ENCODE measurements at places on chromosomes 5 and 9.

- DNase-seq = no peak
Observed at GRCh38 chr9:7402334-7403027, 397.1 kb downstream of the DMAC1 start.

DNA sequence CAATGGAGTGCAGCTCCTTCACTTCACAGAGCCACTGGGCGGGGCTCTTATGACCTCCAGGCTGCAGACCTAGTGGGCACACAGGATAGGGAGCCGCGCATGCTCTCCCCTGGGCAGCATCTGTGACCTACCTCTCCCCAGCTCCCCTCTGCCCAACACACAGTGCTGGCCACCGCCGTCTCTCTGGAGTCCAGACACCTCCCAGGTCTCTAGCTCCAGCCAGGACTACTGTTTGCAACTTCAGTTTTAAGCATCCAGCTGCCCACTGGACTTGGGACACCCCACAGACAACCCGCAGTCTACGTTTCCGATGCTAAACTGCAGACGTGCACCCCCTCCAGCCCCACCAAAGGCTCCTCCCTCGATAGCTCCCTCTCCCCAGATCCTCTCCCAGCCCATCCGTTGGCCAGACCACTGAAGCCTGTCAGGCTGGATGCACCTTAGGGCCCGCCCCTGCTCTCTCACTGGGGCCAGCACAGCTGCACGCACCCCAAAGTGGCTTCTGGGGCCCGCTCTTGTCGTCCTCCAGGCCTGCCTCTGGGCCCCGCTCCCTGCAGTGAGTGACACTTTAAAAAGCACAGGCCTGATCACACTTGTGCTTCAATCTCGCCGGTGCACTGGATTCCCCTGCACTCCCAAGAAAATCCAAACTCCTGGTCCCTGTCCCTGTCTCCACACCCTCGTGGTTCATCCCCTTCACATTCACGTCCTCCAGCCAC, 11.3 kb downstream of the FLT4 start:
- DNase-seq = no peak

DNA sequence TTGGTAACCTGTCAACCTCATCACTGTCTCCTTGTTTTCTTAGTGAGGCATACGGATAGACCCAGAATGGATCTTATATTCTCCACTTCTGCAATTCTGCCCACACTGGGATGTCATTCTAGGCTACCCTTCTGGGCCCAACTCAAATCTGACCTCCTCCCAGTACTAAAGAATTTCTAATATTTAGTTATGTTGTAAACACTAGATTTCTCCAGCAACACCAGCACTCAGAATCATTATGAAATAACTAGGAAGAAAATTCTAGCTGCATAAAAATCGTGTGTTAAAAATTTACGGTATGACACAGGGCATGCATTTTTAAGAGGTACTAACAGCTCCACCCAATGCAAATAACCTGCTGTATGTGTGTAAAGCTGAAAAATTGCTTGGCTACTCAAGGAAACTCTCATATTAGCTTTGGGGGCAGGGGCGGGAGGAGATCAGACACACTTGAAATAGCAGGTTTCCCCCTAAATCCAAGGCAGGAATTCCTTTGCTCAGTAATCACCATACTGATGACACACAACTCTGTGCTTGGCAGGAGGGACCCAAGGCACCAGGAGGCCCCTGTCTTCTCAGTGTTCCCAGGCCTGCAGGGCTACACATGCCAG, 27.3 kb downstream of the MACROH2A1 start:
- no peak for DNase-seq

- peak; percentile 4 for DNase-seq
Observed at GRCh38 chr5:86118542-86118941, 499.2 kb upstream of the COX7C start.

DNA sequence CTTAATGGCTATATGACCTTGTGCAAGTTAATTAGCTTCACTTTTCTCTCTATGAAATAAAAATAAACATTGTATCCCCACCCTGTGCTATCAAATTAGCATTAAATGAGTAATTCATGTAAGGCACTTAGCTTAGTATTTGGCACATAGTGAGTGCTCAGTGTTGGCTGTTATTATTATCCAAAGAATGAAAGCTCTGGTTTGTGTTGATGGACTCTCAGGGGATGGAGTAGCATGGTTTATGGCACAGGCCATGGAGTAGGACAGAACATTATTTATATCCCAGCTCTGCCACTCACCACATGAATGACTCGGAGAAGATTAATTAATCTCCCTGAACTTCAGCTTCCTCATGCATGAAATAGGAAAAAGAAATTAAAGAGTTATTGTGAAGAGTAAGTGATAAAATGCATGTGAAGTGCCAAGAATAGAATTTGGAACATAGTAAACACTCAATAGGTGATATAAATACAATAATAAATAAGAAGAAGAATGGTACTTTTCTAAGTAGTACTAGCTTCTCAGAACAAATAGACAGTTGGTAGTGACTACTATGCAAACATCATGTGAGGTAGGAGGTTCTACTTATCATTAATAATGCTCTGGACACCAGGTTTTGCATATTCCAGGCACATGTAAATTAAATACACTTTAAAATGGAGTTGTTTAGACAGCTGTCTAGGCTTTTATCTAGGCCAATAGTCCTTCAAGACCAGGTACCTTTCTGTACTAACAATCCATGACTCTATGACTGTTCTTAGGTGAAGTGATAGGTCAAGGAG, 146.4 kb downstream of the GRIA1 start:
- DNase-seq = no peak

DNA sequence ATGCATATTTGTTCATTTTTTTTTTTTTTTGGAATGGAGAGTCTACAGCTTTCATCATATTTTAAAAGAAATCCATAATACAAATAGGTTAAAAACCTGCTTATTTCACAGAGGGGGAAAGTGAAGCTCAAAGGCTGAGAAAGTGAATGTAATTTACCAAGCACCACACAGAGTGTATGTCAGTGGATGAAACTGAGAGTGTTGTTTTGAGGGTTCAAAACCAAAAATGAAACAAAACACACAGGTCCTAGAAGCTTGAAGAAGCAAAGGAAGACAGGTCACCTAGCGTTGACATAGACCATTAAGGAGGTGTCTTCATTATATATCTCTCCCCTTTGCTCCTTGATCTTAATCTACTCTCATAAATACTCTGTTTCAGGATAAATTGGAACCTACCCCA, 7.5 kb downstream of the NMUR2 start:
- no peak for DNase-seq

DNA sequence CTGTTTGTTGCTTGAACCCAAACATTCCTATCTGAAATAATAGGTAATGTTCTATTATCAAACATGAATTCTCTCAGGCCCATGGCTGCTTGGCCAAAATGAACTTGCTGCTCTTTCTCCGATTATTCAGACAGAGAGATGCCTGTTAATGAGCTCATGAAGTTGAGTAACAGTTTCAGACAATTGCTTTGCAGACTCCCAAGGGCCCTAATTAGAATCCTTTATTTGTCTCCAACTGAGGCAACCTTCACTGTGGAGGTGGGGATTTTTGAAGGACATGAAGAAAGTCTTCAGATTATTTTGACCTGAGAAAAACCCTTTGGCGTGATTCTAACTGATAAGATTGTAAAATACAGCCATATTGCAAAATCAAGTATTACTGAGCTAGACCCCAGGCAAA, 466.7 kb downstream of the NFIB start:
- DNase-seq = no peak

GRCh38 chr5:81853030-81853357, 102.1 kb upstream of the SSBP2 start:
- no peak for DNase-seq

GRCh38 chr5:73825736-73826135, 199.7 kb downstream of the ARHGEF28 start:
- no peak for DNase-seq

DNA sequence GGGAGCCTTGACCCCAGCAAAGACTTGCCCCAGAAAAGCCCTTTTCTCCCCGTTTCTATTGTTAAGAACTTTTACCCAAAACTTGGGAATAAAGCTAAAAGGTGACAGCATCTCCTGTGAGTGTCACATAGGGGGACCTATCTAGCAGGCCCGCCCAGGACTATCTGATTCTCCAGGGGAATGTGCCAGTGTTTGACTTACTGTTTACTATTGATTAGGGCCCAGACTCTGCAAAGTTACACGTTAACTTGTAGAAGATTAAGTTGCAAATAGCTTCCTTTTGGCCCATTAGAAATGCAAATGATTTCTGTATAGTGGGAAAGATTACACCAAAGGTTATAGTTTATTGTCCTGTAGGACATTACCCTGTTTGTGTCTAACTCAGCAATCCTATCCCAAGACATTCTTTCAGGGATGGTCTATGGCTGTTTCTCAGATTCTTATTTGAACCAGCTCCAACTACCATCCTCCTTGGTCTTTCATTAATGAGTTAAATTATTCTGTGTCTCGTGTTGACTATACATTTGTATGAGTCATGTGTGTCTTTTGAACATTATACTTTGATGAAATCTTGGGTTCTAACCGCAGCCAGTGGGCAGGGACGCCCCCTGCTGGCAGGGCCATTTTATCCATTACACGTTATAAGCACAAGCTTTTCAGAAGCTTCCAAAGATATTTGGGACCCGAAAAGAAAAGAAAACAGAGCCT, 60.7 kb downstream of the HRH2 start:
- peak; percentile 14 for DNase-seq

GRCh38 chr9:4214486-4214885, 85.4 kb downstream of the GLIS3 start:
- no peak for DNase-seq

DNA sequence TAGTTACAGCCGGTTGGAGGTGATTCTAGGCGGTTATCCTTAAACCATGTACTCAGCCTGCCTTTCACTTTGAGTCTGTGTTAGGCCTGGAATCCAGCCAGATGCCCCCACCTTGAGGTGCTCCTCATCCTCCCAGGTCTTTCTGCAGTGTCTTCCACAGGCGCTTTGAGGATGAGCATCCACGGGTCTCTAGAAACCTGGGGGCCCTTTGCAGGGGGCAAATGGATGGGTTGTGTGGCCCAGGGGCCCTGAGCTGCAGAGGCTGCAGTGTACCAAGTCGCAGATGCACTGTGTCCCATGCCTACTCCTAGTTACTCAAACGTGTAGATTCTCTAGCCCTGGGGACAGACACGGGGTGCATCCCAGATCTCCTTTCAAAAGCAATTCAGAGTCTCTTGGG, 242.1 kb upstream of the IRX1 start:
- no peak for DNase-seq

DNA sequence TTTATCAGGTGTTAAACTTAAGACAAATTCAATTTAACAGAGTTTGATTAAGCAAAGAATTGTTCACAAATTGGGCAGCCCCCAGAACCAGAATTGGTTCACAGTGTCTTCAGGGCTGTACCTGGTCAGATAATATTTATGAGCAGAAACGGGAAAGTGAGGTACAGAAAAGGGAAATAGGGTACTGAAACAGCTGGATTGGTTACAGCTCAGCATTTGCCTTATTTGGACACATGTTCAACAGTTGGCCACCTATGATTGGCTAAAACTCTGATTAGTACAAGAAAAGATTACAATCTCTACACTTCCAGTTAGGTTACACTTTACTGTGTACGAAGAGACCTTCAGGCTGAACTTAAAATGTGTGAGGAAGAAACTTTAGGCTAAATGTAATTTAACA, 18.7 kb downstream of the LRRC70 start:
- no peak for DNase-seq

DNA sequence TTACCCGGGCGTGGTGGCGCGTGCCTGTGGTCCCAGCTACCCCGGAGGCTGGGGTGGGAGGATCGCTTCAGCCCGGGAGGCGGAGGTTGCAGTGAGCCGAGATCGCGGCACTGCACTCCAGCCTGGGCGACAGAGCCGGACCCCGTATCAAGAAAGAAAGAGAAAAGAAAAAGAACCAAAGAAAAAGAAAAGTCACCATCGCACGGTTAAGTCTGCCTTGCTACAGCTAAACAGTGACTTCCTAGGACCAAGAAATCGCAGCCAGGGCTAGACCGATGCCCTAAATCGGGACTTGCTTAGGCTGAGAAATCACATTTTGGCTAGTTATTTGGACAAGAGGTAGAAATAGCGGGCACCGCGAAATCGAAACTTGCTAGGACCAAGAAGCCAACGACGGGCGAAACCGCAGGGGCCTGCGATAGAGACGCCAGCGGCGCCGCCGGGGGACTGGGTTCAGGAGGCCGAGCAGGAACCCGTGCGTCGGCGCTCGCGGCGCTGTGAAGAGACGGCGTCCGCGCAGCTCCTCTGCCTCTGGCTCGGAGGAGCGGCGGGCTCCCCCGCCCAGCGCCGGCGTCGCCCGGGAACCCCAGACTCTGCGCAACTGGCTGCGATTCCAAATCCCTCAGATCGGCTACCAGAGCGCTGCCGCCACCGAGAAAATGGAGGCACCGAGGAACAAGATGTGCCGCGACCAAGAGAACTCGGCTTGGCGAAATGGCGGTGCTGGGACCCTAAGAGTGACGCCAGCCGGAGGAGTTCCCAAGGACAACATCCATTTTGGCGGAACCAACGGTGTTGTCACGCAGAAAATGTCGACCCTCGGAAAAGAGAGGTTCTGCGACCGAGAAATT, 26.1 kb upstream of the ANXA2R start:
- DNase-seq = peak; percentile 32

Data from NCI-H460 (cell line).